Stimulated activated CD8-positive, alpha-beta memory T cell treated with anti-CD3 and anti-CD28 coated beads, Interleukin-15, amount 100 ng/mL, for 24 hours (primary cell): ENCODE measurements at places on chromosomes 4 and X.

DNA sequence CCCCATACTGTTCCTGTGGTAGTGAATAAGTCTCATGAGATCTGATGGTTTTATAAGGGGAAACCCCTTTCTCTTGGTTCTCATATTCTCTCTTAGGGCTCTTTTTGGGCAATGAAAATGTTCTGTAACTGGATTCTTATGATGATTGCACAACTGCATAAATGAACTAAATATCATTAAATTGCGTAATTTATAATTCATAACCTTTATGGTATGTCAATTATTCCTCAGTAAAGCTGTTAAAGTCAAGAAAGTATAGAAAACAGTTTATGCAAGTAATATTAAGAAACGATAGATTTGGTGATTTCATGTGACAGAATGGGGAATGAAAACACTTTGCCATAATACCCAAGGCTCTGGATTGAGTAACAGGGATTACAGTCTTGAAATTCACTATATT lies 33.5 kb upstream of the SPANXD start:
- DNase-seq, result no peak

DNA sequence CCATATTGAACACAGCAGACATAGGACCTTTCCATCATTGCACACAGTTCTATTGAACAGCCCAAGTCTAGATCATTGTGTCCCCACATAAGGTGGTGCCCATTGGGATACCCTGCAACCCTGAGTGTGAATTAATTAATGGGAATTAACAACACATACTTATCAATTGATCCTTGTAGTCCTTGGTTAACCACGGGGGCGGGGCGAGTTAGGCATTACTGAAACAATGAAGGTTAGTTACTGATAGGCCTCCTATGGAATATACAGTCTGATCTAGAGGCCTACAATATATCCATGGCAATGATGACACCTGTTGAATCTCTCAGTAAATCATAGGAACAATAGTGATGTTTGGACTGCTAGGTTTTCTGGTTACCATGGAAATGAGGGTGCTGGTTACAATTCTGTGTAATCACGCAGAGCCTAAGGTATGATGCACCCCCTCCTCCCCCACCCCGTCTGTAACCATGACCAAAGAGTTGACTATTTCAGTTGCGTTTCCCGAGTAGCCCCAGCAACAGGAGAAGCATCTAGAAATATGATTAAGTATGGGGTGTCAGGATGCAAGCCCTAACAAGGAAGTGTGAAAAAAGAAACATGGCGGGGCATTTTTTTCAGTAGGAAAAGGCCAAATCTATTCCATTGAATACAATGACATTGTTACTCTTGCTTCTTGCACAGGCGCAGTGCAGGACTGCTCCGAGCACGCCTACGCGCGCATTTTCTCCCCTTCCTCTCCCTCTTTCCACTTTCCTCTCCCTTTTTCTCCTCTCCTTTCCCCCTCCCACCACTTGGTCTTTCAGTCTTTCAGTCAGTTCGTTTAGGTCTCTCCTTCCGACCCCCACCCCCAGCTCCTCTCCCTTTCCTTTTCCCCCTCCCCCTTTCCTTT lies 677 bp upstream of the NONO start:
- no peak for DNase-seq

GRCh38 chrX:69307756-69308155 lies 142.5 kb upstream of the PJA1 start:
- no peak for DNase-seq

- no peak for DNase-seq
These were observed 42.5 kb downstream of the BEX3 start for GRCh38 chrX:103418811-103419340.

DNA sequence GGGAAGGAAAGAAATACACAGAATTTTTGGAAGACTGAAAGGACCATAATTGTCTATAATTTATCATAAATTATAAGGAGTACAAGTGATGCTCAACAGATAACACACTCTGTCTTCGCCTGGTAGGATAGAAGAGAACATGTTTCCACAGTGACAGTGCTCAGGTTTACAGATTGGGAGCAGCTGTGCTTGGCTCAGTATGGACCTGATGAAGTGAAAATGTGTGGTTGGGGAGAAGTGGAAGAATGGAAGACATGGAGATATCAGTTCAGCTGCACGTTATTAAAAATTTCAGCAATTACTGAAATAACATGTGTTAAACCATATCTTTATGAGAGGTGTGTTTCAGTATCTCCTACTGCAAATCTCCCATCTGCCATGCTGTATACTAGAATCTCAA lies 90.6 kb downstream of the TLL1 start:
- no peak for DNase-seq

DNA sequence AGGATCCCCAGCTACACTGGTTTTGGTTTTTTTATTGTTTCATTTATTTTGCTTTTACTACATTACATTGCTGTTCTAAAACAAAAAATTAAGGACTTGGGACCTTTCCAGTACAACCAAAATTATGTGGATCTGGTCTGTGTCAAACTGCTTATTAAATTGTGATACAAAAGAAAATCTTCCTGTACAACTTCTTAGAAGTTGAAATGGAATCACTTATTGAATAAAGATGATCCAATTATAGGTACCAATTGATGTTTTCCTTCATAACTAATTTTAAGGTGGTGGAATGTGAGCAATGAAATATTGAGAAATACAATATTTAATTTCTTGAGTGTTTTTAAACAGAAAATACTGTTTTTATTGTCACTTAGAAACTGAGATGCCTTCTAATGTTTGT lies 67.3 kb downstream of the C4orf46 start:
- no peak for DNase-seq

- DNase-seq, result no peak
These were observed 253.1 kb upstream of the GPC4 start for GRCh38 chrX:133668225-133668931.

DNA sequence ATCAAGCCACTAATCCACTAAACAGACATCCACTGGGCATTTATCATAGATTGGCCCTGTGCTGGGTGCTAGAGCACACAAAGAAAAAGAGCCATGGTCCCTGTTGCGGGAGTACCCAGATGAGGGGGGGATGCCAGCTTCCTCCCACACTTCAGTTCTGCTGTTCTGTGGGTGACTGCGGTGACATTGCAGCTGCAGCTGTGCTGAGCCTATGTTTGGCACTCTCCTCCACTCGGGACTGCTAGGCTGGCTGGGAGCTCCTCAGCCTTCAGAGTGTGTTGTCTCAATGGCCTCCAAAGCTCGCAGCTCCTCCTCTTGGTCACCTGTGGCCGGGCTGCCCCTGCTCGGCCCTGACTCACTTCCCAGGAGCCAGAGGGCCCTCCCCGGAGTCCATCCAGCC lies 173.2 kb downstream of the CLCN4 start:
- DNase-seq, result no peak

- DNase-seq, result no peak
These were observed 102.6 kb downstream of the PHEX start for GRCh38 chrX:22134681-22135080.

GRCh38 chr4:93825551-93826216 lies 2.9 kb upstream of the ATOH1 start:
- no peak for DNase-seq

GRCh38 chrX:10507181-10507580 lies 113.2 kb downstream of the MID1 start:
- no peak for DNase-seq

- DNase-seq, result no peak
These were observed 210.7 kb upstream of the EOLA2 start for GRCh38 chrX:150148749-150149672.

- DNase-seq, result no peak
These were observed 264.0 kb upstream of the BOD1L1 start for GRCh38 chr4:13891544-13891939.

DNA sequence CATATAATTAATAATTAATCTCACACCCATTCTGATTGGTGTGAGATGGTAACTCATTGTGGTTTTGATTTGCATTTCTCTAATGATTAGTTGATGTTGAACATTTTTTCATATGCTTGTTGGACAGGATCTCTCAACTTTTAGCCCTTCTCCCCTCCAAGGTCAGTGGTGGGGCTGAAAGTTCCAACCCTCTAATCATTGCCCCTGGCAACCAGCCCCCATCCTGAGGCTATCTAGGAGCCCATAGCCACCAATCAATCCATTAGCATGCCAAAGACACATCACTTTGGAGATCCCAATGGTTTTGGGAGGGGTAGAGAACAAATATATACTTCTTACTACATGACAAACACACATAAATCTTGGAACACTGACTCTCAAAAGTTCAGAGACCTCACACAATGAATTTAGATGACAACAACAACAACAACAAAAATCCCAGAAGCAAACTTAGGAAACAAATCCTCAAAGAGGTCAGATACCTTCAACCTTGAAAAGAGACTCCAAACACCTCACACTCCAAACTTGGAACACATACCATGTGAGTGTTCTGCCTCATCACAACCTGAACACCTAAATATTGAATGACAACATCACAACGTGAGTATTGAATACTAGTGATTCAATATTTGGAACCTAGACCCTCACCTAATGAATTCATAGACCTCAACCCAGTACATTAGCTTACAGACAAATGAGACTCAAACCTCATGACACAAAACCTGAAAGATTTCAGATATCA lies 19.0 kb upstream of the PAGE4 start:
- no peak for DNase-seq

GRCh38 chr4:42747971-42748370 lies 91.1 kb upstream of the ATP8A1 start:
- DNase-seq, result no peak

- DNase-seq, result no peak
These were observed 123.8 kb downstream of the RPS6KA6 start for GRCh38 chrX:84064164-84064563.

DNA sequence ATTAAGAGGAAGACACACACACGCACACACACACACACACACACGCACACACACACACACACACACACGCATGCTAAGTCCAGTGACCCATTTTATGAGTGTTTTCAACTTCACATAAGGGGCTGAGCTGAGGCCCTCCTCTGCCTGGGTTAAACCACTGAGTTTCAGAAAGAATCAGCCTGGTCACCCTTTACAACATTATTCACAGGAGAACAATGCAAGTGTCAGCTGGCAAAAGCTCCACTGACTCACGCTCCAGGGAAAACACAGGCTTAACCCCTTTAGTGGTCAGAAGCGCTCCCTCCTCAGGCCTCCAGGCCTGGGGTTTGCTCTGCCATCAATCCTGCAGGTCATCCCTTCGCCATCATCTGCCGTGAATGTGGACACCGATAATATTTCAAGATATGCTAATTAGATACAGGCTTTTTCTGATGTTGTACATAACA lies 46.9 kb downstream of the ACOX3 start:
- no peak for DNase-seq

GRCh38 chrX:153911798-153912197 lies 7.3 kb downstream of the AVPR2 start:
- no peak for DNase-seq

DNA sequence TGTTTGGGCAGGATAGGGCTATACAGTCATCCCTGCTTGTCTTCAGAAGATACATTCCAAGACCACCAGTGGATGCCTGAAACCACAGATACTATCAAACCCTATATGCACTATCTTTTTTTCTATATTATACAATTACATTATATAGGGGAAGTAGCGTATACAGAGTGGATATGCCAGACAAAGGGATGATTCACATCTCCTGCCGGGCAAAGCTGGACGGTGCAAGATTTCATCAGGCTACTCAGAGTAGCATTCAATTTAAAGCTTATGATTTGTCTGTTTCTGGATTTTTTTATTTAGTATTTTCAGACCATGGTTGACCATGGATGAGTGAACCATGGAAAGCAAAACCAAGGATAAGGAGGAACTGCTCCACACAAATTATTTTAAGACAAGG lies 7.0 kb upstream of the AMTN start:
- DNase-seq, result no peak

DNA sequence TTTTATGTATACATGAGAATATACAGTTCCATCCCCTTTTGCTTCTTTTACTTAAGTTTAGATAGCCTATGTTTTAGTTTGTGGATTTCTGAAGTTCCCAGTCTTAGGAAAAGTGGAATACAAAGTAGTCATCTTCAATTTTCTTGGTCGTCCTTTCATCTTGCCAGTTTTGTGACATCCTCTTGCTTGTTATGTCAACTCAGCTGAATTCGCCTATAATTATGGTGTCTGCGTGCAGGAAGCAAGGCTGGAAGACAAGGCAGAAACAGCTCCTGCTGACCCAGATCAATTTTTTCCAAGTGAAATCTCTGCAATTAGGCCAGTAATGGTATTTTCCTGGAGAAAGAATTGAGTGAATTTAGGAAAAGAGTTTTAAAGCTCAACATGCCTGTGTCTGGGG lies 28.1 kb upstream of the NYX start:
- no peak for DNase-seq

DNA sequence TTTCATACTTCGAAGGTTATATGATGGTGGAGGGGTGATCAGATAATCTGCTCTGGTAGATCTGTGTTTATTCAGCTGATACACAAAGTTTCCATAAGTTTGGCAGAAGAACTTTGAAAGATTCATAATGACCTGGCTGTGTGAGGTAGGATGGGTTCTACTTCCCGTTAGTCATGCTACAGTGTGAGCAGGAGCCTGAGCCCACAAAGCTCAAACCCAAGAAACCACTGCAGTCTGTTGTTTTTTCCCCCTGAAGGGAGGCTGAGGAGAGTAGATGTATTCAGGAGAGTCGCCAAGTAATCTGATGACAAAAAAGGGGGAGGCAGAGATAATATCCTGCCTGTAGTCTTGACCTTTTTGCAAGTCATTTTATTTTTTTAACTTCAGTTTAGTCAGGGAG lies 52.8 kb upstream of the PPP3CA start:
- no peak for DNase-seq

DNA sequence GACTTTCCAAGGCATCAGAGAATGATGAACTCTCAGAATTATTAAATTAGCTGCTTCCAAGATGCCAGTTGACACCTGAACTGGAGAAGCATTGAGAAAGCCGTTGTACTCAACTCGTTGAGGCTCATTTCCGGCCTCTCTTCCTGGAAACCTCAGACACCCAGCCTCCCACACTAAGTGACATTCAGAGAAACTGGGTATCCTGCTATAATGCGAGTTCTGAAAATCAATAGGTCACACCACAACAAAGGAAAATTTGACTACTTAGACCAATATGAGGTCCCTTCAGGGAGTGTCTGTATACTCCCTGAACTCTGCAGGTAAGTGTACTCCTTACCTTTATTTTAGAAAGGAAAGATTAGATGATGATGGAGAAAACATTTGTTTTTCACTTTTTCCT lies 51.2 kb downstream of the ENPEP start:
- DNase-seq, result no peak

DNA sequence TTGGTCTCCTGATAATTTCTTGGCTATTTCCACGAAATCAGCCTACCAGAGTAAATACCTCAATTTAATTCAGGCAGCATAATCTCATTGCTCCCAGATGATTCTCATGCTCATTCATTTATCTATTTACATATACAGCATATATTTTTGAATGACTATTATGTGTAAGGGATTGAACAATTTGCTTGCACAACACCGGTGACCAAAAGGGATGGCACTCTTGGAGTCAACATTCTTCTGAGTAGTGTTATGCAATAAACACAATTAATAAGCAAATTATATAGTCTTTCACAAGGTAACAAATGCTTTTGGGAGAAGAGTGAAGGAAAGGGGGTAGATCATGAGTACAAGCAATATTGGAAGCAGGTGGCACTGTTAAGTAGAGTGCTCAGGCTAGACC lies 1015.3 kb downstream of the ARAP2 start:
- DNase-seq, result no peak

- no peak for DNase-seq
These were observed 23.9 kb downstream of the ZFYVE28 start for GRCh38 chr4:2394528-2394927.

- no peak for DNase-seq
These were observed 47.1 kb downstream of the TSC22D3 start for GRCh38 chrX:107728371-107729099.
